Right atrium auricular region (tissue), 2 donors: ENCODE measurements at places on chromosomes 5 and 9. TPM values are rescaled to one million over a fixed set of nuclear protein-coding genes. Genes with fewer than 3 reads are reported as not detected.
A peak's percentile ranks its signal among the peaks of the same experiment; 100 is the strongest.

- H3K4me1 ChIP-seq, result peaks cover 19% of the 10 kb centered on the region
- H3K4me3 ChIP-seq, result peak within 1 kb of the TSS; percentile 74
- no peaks in the 10 kb centered on the region for H3K36me3 ChIP-seq
- no peaks in the 10 kb centered on the region for H3K27me3 ChIP-seq
Observed at GRCh38 chr5:113487781-113488644, at the start of gene MCC. Gene MCC (minus strand): TSS chr5:113488453.

DNA sequence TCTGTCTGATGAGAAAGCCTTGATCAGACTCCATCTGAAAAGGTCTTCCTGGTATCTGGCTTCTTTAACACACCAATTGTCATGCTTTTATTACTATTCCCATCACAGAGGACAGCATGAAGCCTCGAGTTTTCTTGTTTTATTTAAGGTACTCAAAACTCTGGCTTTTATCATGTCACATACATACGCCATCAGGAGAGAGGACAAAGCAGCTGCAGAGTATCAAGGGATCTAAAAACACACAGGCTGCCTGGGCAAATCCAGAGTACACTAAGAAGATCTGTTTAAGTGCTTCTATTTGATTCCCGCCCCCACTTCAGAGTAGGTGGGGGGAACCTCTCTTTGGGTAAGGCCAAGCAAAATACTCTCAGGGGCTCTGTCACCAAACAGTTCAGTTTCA is 277.2 kb downstream of the SPOCK1 start:
- DNase-seq, result no peak
- no peaks in the 10 kb centered on the region for H3K27me3 ChIP-seq
- H3K36me3 ChIP-seq, result no peaks in the 10 kb centered on the region
- H3K4me1 ChIP-seq, result peaks cover 15% of the 10 kb centered on the region
- H3K4me3 ChIP-seq, result no peak overlapping the region

DNA sequence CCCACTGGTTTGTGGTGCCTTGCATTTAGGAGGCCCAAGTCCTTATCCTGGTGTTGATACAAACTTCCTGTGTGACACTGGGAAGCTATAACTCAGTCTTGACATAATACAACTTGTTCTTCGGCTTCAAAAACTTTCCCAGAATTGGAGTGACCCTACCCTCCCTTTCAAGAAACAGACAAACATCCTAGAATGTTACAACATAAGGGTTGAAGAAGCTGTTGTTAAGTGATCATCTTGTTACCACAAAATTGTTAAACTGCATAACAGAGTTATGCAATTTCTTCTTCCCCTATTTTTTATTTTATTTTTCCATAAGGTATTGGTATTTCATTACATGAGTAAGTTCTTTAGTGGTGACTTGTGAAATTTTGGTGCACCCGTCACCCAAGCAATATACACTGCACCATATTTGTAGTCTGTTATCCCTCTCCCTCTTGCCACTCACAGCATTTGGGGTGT is 21.3 kb downstream of the TLR4 start:
- no peaks in the 10 kb centered on the region for H3K36me3 ChIP-seq
- H3K4me3 ChIP-seq, result no peak overlapping the region
- DNase-seq, result no peak
- no peaks in the 10 kb centered on the region for H3K27me3 ChIP-seq
- peak overlapping the region; percentile 16 for H3K27ac ChIP-seq

DNA sequence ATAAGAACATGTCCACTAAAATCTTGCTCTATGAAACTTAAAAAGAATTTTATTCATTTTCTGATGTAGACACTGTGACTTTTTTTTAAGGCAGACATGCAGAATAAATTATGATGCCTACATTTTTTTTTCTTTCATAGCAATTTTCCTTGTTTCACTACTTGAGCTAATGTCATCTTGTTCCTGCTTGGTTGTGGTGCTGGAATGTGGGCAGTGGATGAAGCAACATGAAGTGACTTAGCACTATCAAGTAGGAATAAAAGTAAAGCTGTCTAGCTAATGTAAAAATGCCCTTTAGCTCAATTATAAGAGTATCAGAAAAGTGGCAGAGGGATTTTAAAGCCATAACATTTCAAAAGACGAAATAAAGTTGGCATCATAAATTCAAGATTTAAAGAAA is 191.0 kb downstream of the ADAMTS6 start:
- H3K27ac ChIP-seq, result no peak overlapping the region
- H3K36me3 ChIP-seq, result no peaks in the 10 kb centered on the region
- no peaks in the 10 kb centered on the region for H3K4me1 ChIP-seq
- H3K4me3 ChIP-seq, result no peak overlapping the region
- no peaks in the 10 kb centered on the region for H3K27me3 ChIP-seq

PCDHGA10 gene
- 4.8 TPM for total RNA-seq

AFAP1L1 gene
- 45.6 TPM for total RNA-seq

LIX1 gene
- total RNA-seq, result not detected

MAMDC2 gene
- 32.5 TPM for total RNA-seq
